LoVo (cell line): ENCODE measurements at places on chromosomes 5 and 9.

DNA sequence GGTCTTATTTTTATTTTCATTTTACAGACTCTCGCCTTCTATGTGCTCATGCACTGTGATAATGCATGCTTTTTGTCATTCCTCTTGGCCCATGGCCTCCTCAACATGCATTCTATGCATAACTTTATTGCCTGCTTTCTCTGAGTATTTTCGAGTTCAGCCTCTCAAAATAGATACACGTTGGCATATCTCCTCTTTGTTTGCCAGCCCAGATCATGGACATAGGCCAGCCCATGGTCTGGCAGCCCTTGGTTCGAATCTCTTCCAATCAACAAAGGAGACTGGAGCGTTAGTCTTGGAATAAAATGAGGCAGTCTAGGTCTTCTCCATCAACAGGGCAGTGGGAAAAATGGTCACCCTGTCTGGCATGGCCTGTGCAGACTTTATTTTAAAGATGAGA is 279.5 kb upstream of the ADAMTS16 start:
- DNase-seq: no peak

GRCh38 chr9:123757960-123758359 is 172.0 kb downstream of the DENND1A start:
- no peak for DNase-seq

DNA sequence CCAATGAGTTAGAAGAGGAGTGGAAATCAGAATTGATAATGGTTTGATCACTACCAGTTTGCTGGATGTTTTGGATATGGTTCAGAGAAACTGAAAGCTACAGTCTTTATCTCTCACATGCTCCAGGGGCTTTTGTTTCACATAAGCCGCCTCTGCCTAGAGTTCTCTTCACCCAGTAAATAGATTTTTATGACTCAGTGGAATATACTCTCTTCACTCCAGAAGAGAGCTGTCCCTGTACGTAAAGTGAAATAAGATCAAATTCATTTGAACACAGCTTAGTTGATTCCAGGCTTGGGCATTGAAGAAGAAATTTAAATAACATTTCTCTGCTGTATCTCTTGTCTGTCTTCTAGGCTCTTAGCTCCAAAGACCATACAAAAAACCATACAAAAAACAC is 184.9 kb downstream of the TRPM3 start:
- DNase-seq: no peak

- DNase-seq: no peak
These were observed 180.5 kb downstream of the CNTLN start for GRCh38 chr9:17315341-17315740.

GRCh38 chr9:6910497-6910896 is 152.7 kb downstream of the KDM4C start:
- DNase-seq: no peak

DNA sequence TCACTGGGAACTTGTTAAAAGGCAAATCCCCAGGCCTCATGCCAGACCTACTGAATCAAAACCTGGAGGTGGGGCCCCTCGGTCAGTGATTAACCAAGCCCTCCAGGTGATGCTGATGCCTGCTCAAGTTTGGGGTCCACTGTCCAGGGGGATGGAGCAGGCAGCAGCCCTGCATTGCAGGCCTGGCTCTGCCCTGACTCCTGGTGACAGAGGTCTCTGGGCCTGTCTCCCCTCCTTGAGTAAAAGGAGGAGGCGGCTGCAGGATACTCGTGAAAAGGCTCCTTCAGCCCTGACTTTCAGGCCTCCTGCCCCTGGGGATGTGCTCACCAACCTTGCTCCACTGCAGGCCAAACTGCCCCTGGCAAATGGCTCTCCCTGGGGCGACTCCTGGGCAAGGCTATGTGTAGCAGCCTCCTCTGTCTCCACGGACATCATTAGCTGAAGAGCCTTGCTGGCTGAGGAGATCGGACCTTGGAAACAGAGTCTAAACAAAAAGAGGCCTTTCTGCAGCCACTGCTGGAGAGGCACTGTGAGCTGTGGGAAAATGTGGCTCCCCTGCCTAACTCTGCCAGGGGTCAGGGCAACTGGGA is 134.8 kb upstream of the ALDH1B1 start:
- no peak for DNase-seq

GRCh38 chr9:36543916-36544315 is 28.8 kb upstream of the MELK start:
- no peak for DNase-seq

DNA sequence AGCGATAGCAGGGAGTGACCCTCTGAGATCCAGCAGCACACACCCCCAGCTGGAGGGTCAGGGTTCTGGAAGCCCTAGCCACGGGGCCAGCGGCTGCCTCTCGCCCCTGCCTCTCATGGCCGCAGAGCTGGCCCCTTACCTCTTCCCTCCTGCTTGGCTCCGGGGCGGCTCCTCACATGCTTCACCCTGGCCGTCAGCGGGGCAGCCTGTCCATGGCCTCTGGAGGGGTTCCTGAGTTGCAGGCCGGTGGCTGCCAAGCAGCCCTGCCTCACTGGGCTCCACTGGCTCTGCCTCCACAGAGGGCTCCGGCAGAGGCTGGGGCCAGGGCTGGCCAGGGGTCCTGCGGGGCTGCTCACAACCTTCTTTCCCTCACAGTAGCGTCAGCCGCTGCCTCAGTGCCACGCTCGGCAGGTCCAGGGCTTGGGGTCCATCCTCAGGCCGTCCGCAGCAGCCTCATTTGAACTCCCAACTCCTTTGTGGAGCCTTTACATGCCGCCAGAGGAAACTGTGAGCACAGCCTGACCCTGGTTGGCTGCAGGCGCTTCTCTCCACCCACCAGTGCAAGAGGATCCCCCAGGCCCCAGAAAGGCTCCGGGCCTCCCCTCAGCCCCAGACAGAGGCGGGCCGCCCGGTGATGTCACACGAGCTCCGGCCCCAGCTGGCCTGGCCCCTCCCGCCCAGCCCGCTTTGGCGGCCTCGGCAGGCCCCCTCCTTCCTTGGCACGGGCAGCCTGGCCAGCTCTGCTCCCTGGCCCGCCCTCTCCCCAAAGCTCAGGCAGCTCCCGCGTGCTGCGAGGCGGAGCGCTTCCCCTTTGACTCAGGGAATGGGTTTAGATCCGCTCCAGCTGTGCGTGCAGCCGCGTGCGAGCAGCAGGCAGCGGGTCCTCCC is at the start of gene ANGPTL2:
Gene ANGPTL2 (minus strand): TSS at position 460 of the 888 bp plus-strand sequence. CDS start 13,904 bp downstream, outside the sequence.
- DNase-seq: no peak

DNA sequence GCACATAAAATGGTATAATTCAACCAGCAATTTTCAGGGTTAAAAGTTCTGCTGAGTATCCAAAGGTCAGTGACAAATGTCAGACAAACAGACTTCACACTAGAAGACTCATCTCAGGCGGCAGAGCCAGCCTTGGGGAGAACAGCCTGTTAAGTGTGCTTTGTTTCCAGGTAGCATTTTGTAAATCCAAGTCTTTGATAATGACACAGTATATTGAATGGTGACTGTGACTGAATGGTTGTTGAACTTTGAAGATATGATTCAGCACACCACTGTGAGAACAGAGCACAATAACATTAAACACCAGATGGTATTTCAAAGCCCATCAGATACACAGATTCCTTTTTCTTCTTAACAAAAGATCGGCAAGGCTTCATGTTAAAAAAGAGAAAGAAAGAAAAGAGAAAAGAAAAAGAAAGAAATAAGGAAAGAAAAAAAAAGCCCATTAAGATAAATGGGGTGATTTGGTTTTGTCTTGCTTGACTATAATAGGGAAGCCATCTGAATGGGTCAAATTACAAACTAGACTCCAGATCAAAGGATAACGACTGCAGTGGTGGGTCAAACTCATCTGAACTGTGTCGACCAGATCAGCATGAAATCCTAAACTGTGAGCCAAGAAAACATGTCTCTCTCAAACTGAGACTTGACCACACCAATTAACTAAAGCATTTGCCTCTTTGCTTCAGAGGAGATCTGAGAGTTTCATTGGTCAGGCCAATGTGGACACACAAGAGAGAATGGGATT is 313.0 kb upstream of the ZNF608 start:
- DNase-seq: no peak

- DNase-seq: no peak
These were observed 127.9 kb downstream of the ADAMTS2 start for GRCh38 chr5:179217356-179217755.

- DNase-seq: no peak
These were observed 13.9 kb upstream of the HABP4 start for GRCh38 chr9:96436063-96436455.

DNA sequence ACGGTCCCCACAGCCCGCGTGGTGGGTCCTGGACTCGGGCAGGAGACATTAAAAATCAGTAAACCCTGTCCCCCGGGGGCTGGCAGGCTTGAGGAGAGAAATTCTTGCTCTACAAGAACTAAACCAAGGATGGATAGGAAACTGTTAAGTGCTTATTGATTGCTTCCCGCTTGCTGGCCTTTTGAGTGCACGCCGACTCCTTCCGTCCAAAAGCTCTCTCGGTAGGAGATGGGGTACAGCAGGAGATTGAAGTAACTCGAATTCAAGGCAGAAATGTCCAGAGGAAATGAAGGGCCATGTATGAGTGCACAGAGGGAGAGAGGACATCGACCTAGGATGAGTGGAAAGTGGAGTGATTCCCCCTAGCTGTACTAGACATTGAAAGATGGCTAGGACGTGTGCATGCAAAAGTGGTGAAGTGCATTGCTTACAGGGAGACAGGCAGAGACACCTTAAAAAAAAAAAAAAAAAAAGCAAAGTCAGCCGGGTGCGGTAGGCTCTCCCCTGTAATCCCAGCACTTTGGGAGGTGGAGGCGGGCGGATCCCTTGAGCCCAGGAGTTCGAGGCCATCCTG is 923 bp downstream of the RECK start:
- DNase-seq: no peak
